ENCODE measurements at places on chromosomes 11 and 22.

GRCh38 chr11:82384308-82384707, 349.4 kb downstream of the FAM181B start:
- DNase-seq: no peak

DNA sequence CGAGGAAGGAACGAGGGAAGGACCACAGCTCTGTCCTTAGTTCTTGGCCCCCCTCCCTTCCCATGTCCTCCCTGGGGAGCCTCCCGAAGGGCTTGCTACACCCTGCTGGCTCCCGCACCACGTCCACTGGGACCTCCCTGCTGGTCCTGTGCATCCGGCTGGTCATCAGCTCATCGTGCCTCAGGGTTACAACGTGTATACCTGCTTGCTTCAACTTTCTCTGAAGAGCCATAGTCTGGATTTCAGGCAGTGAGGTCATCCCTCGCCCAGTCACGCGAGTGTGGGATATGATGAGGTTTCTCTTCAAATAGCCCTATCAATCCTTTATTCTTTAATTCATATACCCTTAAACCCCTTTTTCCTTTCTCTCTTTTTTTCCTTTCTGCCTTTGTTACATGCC, 21.5 kb upstream of the CECR2 start:
- no peak for DNase-seq

DNA sequence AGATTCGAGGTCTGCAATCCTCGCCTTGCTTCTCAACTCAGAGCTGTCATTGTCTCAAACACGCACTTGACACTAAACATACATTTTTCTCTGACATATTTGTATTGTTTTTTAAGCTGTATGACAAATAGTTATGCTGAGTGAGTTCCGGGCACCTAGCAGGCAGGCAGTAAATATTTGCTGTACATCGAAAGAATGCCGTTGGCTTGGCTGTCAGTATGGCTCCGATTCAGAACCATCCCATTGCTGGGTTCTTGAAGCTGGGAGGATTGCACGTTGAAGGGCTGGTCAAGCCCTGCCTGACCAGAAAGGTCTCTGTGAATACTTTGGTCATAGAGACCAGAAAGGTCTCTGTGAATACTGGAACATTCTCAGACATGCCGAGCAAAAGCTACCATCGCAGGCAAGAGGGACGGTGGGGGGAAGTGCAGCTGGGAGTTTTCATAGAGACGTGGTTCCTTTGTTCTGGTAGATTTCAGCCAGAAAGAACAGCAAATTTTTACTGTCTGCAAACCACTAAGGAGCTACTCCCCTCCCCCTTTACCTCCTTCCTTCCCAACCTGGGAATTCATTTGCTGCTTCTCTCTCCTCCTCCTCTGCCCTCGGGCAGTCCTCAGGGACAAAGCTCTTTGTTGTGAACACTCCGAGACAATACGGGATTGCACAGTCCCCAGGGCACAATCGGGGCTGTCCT, 202.2 kb upstream of the SORL1-AS1 start:
- peak; percentile 23 for DNase-seq

DNA sequence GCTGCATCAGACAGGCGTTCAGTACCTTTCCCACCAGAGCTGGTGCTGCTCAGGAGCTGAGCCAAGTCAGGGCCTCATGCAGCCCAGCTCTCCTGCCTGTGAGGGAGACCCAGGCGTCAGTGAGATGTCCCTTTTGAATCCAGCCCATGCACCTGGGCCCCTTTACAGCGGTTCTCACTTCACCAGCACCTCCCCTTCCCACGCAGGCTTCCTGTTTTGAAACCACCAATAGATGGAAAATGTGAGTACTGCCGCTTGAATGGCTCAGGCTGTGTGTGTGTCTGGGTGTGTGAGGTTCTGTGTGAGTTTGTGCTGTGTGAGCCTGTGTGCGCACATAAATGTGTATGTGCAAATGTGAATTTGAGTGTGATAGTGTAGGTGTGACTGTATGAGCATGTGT, 88.4 kb downstream of the UBASH3B start:
- DNase-seq: no peak

DNA sequence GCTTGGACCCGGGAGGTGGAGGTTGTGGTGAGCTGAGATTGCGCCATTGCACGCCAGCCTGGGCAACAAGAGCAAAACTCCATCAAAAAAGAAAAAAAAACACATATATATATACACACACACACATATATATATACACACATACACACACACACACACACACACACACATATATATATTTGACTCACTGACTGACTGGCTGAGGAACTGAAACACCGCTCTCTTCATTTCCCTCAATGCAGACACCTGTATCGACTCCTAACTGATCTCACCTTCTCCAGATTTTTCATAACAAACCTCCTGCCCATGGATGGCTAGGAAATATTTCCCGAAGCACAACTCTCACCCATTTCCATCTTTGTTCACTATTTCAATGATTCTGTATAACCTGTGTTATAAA, 140.7 kb upstream of the ANO3 start:
- no peak for DNase-seq

- no peak for DNase-seq
Observed at GRCh38 chr11:105208019-105208418, 68.5 kb upstream of the CARD18 start.

- DNase-seq: no peak
Observed at GRCh38 chr22:21947040-21948014, 5.3 kb downstream of the PPM1F start.

DNA sequence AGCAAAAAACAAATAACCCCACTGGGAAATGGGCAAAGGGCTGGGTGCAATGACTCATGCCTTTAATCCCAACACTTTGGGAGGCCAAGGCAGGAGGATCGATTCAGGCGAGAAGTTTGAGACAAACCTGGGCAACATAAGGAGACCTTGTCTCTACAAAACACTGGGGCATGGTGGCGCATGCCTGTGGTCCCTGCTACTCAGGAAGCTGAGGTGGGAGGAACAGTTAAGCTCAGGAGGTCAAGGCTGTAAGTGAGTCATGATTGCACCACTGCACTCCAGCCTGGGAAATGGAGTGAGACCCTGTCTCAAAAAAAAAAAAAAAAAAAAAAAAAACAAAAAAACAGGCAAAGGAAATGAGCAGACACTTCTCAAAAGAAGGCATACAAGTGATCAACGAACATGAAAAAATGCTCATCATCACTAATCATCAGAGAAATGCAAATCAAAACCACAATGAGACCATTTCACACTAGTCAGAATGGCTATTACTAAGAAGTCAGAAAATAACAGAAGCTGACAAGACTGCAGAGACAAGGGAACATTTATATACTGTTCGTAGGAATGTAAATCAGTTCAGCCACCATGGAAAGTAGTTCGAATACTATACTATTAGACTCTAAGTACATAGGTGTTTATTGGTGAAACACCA, 48.2 kb upstream of the SMCO4 start:
- DNase-seq: no peak

DNA sequence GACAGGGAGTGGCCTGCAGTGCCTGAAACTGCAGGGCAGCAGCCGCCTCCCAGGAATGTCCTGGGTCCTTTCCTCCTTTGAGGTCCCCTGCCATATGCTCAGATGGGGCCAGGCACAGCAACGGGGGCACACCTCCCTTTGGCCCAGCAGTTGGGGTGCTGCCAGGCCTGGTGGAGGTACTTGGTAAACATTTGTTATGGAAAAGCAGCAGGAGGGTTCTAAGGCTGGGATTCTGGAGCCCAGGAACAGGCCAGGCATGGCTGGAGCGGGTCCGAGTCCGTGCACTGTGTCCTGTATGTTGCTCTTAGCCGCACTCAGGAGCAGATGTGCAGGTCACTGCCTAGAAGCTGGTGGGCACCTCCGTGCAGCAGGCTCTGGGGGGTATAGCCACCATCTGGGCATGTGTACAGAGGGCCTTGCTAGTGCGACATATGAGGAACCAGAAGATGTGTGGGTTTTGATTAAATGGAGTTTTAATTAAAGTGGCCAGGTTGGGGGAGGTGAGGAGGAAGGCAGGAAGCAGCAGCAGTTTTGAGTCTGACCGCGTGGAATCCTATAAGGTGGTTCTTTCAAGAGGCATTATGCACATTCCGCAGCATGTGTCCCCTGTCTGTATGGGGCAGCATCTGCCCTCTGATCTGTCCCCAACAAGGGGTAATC, 1.5 kb downstream of the ADORA2A start:
- no peak for DNase-seq

- DNase-seq: peak; percentile 62
Observed at GRCh38 chr11:75577207-75577606, 15.2 kb downstream of the SERPINH1 start.

- DNase-seq: no peak
Observed at GRCh38 chr11:129018991-129019390, 76.3 kb upstream of the TP53AIP1 start.

- DNase-seq: no peak
Observed at GRCh38 chr11:9002920-9003572, 755 bp downstream of the NRIP3 start.

- no peak for DNase-seq
Observed at GRCh38 chr11:118434553-118435289, 1.6 kb upstream of the KMT2A start.

Measured in HTR-8/SVneo (cell line).